Left forelimb (tissue), 1 donor: ENCODE measurements at places on chromosomes 4 and X.
A peak's percentile ranks its signal among the peaks of the same experiment; 100 is the strongest.

DNA sequence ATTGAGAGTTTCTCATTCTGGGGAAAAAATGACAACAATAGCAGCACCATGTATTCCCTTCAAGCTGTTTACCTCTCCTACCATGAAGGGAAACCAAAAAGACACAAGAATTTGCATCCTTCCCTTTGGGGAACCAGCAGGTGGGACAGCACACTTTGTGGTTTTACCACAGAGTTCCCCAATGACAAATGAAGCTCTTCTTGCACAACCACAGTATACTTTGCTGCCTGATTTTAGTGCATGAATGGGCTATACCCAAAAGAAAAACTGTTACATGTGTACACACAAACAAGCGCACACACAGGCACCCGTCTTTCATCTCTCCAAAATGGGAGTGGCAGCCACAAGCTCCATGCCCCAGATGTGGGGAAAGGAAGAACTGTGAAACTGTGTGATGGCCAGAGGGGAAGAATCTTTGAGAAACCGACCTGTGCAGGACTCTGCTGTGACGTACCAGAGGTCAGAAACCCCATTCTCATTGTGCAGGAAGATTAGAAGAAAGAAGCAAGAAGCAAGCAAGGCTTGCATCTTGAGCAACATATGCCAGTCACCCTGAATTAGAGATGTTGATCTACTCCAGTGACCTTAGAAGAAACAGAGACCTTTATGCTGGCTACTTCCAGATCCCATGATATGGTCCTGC is 2.7 kb upstream of the MAML3 start:
- no peak for DNase-seq

DNA sequence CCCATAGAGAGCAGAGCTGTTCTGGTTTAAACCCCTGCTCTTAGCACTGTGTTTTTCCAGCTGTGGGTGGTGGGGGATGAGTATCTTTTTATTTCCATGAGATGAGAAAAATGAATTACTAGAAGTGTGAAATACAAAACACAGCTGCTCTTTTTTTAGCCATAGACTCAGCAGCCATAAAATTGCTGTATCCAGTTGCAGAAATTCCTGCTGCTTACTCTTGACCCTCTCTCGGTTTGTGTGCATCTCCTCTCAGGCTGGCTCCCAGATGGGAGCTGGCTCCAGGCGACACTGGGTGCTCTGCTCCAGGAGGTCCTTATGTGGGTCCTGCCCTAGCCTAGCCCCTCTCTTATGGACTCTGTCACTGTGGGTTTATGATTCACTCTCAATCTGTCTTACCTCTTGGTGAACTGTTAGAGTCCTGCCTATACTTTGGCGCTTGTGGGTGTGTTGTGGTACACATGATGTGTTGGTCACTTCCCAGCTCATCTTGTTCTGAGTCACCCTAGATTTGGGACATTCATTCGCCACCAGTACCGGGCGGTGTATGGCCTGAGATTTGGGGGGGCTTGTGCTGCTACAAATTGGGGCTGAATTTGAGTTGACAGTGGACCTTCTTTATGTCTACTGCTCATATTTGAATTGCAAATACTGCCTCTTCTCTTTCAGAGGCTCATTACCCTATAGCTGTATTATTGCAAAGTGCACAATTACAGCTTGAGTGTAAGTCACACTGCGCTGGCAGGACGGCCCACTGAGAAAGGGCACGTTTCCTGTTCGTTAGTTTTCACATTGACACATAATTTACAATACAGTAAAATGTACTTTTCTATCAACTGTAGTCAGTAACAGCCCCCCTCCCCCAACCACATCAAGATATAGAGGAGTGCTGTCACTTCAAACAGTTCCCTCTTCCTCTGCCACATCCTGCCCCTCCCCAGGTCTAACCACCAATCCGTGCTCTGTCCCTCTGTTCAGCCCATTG is 46.9 kb upstream of the MSANTD1 start:
- DNase-seq = no peak

DNA sequence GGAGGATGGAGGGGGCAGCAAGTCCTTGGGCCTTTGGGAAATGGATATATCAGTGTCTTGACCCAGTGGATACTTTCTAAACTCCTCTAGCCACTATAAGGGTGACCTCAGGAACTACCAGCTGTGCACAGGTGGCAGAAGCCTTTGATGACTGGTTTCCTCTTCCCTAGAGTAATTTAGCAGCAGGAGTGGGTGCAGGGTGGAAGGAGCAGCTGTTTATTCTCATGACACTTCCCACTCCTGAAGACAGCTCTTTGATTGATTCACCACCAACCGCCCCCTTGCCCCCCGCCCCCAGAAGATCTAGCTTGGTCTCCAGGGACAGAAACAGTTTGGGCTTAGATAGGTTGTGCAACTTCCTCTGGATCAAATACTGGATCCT is 63.0 kb downstream of the GPC3 start:
- no peak for DNase-seq

- DNase-seq = no peak
Observed at GRCh38 chrX:131633285-131633917, 89.5 kb downstream of the OR13H1 start.

- no peak for DNase-seq
Observed at GRCh38 chr4:72569719-72570235, 756 bp upstream of the ADAMTS3 start.

GRCh38 chr4:130029442-130029841 is 933.5 kb downstream of the C4orf33 start:
- no peak for DNase-seq

GRCh38 chr4:673349-674091 is 556 bp downstream of the ATP5ME start:
- no peak for DNase-seq

DNA sequence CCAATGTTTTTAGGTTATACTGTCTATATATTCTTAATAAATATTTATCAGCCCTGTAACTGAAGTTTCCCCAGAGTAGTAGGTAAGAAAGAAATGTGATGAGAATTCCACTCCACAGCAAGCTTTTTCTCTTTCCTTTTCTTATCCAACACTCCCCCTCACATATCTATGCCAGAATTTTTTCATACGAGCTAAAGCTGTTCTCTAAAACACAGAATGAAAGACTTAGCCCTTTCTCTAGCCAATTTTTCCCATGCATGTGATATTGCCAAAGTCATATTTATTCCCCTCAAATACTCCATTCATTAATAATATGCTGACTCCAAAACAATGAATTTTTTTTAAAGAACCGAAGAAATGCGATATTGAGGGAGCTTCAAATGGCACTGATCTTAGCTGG is 32.3 kb downstream of the VEGFC start:
- no peak for DNase-seq

DNA sequence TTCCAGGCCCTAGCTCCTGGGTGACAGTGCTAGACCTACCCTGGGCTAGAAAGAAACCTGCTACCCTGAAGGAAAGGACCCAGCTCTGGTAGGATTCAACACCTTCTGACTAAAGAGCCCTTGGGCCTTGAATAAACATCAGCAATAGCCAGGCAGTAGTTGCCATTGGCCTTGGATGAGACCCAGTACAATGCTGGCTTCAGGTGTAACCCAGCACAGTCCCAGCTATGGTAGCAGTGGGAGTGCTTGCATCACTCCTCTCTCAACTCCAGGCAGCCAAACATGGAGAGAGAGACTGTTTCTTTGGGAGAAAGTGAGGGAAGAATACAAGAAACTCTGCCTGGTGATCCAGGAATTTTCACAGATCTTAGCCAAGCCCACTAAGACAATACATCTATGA is 73.5 kb upstream of the CXorf66 start:
- no peak for DNase-seq

GRCh38 chr4:59243038-59243437 is 1957.1 kb upstream of the ADGRL3 start:
- DNase-seq = no peak

DNA sequence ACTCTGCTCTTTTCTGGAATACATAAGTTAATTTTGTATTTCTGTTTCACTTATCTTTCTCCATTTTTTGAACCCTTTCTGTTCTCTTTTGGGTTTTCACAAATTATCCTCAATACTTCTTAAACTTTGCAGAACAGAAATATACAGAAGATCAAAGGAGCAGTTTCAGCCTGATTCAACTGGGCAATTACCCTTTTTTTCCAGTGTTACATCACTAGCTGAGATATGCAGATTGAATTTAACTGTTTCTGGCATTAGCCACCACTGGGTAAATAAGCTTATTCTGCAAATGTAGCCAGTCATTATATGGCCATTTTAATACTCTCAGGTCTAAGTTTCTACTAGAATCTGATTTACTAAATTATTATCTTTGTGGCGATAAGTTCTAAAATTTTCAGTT is 66.9 kb upstream of the GRID2 start:
- no peak for DNase-seq

- DNase-seq = no peak
Observed at GRCh38 chr4:44978020-44978419, 251.7 kb upstream of the GNPDA2 start.

DNA sequence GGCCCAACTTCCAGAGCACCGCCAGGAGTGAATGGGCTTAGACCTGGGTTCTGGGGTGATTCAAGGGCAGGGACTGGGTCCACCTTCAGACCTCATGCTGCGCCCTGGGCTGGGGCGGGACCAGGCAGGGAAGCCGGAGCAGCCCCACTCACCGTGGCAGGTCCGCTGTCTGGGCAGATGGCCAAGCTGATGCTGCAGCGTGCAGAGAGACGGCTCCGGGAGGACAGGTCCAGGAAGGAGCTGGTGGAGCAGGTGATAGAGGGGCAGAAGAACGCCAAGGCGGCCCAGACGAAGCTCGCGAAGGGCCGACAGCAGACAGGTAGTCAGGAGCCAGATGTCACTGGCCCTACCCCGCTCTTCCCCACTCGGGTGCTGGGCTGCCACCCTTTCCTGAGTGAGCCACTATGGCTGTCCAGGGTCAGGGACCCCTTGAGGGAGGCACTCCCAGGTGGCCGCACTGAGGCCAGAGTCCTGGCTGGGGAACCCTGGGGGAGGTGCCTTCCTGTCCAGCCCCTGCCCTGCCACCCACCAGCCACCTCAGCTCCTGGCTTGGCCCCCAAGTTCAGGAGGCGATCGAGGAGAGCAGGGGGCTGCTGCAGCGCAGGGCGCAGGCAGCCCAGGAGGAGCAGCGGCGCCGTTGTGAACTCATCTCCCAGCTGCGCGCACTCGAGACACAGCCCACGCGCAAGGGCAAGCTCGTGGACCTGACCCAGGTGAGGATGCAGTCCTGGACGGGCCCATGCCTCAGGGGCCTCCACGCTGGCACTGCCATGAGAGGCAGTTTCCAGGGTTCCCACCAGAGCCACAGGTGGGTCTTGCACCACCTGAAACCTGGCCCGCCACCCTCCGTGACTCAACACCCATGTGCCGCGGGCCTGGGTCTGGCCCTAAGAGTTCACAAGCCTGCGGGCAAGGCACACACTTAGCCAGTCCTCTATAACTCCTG is 10.1 kb upstream of the RNF4 start:
- no peak for DNase-seq

DNA sequence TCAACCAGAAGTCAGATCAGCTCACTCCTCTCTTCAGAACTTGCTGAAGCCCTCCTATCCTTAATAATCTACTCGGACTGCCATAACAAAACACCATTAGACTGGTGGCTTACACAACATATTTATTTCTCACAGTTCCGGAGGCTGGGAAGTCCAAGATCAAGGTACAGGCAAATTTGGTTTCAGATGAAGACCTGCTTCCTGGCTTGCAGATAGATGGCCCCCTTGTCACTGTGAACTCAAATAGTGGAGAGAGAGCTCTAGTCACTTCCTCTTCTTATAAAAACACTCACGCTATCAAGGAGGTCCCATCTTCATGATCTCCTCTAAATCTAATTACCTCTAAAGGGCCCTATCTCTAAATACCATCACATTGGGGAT is 125.1 kb downstream of the CAMK2D start:
- no peak for DNase-seq

- DNase-seq = no peak
Observed at GRCh38 chr4:185381288-185382196, 14.2 kb downstream of the LRP2BP start.

DNA sequence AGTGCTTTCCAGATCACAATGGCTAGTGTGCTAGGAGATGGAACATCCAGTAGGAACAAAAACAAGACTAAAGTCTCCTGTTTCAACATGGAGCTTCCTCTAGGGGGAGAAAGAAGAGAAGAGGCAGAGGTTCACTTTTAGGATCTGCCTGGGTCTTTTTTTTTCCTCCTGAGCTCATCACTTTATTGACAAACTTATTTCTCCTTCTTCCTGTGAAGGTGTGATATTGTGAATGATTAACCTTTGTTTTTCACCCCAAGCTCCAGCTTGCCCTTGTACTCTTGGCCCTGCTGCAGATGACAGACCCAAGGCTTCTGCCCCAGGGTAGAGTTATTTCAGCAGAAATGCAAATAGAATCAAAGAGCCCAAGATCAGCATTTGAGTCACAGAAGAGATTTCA is 13.5 kb downstream of the PAGE4 start:
- DNase-seq = no peak

GRCh38 chr4:186757696-186758355 is 34.2 kb upstream of the FAT1 start:
- DNase-seq = no peak

DNA sequence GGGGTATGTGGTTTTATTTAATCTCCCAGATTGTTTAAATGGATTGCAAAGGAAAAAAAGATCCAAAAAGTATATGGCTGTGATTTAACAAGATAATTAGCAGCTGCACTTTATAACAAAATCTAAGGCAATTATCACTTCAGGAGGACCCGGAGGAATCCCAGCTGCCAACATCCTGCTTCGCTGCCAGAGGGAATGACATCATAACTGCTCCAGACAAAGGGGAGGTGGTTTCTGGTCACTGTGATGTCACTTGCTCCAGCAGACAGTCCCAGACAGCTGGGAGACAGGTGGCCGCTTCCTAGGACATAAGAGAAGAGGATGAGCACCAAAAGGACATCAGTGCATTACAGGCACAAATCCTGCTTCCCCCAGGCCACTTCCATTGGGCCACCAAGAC is 371.0 kb downstream of the BCOR start:
- peak; percentile 67 for DNase-seq

- DNase-seq = no peak
Observed at GRCh38 chr4:90317785-90318184, 190.6 kb downstream of the CCSER1 start.

DNA sequence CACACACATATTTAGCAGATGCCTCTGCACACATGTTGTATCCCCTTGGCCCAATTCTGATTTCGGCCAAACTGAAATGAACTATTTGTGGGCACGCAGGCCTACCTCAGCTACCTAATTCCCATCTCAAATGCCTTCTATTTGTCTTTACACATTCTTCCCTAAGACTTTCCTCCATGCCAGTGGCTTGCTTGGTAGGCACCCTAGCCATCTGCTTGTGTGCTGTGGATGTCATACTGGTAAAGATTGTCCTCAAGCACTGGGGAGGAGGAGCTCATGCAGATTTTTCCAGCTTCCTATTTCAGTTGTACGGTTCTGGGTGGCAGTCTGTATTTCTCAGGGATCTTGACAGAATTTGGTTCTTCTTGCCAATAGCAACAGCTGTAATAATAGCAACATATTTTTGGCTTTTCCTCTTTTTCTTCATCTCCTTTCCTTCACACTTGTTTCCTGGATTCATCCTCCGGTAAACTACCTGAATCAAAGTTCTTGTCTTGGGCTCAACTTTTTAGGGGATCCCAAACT is 514.3 kb downstream of the ADGRL3 start:
- DNase-seq = no peak

- no peak for DNase-seq
Observed at GRCh38 chr4:27176400-27176799, 315.8 kb downstream of the STIM2 start.
